ENCODE measurements at places on chromosomes 13 and 19.

DNA sequence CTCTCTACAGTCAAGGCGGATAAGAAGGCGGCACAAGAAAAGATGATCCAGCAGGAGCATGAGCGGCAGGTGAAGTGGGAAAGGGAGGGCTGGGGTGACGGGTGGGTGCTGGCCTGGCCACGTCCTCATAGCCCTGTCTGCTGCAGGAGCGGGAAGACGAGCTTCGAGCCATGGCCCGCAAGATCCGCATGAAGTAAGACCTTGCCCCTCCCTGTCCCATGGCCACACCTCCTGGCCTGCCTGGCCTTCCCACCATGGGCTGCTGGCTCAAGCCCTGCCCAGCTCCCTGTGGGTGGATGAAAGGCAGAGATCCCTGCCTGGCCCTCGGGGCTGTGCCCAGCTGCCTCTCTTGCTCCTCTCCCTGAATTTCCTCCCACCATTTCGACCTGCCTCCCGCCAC, 7.2 kb downstream of the ZNF296 start:
- no peak for DNase-seq

GRCh38 chr13:30690282-30691188, 44.8 kb upstream of the ALOX5AP start:
- DNase-seq: peak; percentile 25

GRCh38 chr19:6817179-6817578, 44.7 kb downstream of the VAV1 start:
- no peak for DNase-seq

DNA sequence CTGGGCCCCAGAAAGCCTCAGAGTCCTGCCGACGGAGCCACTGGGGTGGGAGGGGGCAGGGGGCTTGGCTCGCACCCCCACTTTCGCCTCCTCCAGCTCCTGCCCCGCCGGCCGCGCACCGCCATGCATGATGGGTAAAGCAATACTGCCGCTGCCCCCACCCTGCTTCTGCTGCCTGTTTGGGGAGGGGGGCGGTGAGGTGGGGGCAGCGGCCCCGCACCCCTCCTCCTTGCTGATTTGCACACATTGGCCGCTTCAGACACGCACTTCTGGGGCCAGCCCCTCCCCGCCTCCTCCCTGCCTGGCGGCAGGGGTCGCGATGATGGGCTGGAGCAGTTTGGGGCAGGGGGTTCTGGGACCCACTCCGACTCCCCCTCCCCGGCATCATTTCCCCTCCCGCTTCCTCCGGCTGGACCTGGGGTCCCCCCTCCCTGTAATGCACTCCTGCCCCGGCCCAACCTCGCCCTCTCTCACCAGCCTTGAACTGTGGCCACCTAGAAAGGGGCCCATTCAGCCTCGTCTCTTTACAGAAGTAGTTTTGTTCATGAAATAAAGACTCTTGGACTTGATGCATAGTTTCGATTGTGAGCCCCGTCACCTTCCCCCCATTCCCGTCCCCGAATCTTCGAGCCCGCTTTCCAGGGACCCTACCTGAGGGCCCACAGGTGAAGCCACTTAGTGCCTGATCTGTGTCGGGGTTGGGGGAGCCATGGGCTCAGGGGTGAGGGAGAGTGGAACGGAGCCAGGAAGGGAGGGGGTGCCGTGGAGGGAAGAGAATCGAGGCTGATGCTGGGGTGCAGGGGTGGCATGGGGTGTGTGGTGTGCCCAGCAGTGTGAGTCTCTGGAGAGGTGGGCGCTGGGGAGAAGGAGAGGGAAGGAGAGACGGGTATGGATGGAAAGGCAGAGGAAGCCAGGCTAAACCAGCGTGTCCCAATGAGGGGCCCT, 1.4 kb upstream of the HPN start:
- peak; percentile 31 for DNase-seq

DNA sequence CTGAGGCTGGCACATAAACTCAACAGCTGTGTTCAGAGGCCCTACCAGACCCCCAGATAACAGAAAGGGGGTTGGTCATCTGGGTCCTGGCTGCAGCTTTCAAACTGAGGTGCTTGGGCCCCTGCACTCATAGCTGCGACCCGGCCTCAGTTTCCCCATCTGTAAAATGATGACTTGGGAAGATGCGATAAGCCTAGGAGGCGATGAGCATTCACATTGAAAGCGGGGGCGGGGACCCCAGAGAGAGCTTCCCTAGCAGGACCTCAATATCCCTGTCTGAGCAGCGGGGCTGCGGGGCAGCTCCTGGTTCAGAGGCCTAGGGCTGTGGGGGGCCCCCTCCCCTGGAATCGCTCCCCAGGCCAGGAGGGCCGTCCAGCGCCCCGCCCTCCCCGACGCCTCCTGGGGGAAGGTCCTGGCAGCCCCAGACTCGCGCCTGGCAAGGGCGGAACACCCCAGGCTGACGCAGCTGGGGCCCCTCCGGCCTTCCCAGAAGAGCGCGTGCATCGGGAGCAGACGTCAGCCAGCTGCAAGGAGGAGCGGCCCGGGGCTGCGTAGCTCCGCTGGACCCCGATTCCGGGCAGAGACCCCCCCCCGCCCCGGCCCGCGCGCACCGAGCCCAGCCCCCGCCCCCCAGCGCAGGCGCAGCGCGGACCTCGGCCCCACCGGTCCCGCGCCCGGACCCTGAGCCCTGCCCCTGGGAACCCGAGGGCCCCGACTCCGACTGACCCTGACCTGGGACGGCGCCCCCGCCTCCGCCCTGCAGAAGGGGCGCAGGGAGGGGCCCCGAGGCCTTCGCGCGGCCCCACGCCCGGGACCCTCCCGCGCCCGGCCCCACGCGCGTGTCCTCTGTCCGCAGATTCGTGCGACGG, 3.5 kb downstream of the FSTL3 start:
- peak; percentile 46 for DNase-seq

- no peak for DNase-seq
Observed at GRCh38 chr13:98782654-98783053, 30.2 kb upstream of the SLC15A1 start.

GRCh38 chr13:62613819-62614218, 1198.2 kb upstream of the PCDH20 start:
- DNase-seq: no peak

DNA sequence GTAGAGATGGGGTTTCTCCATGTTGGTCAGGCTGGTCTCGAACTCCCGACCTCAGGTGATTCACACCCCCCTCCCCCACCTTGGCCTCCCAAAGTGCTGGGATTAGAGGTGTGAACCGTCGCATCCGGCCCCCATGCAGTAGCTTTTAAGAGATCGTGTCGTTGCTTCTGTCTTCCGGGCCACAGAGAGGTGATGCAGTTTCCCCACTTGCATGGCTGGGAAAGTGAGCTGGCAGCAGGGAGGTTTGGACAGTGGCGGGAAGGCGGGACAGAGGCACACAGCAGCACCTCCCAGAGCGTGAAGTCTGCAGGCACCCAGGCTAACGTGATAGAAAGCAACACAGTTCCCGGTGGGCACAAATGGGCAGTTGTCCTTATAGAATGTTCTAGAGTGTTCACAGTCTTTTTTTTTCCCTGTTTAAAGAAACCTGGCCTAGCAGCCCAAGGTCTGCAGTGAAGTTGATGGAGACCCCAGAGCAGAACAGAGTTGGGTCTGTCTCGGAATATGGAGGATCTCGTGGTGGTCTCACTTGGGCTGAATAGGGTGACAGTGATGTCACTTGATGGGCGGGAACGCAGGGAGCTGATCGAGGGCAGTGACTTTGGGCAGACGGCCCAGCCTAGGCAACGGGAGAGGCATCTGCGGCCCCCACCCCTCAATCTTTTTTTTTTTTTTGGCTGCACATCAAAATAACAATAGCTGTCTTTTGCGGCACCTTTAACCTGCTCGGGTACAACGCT, 4.9 kb downstream of the UHRF1 start:
- peak; percentile 39 for DNase-seq

DNA sequence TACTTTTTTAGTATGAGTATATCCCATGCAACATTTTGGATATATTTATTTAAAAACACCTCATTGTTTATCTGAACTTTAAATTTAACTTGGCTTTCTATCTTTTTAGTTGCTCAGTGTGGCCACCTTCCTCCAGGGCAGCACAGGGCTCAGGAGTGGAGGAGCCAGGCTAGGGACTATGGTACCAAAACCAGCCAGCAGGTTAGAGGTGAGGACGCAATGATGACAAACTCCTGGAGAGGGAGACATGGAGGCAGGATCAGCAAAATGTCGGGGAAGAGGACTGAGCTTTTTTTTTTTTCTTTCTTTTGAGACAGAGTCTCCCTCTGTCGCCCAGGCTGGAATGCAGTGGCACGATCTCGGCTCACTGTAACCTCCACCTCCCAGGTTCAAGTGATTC, 29.6 kb upstream of the CALM3 start:
- peak; percentile 12 for DNase-seq

- no peak for DNase-seq
Observed at GRCh38 chr13:110872034-110872767, 42.7 kb downstream of the ANKRD10 start.

GRCh38 chr19:58154287-58154678, 3.7 kb upstream of the ZNF329 start:
- DNase-seq: peak; percentile 2

DNA sequence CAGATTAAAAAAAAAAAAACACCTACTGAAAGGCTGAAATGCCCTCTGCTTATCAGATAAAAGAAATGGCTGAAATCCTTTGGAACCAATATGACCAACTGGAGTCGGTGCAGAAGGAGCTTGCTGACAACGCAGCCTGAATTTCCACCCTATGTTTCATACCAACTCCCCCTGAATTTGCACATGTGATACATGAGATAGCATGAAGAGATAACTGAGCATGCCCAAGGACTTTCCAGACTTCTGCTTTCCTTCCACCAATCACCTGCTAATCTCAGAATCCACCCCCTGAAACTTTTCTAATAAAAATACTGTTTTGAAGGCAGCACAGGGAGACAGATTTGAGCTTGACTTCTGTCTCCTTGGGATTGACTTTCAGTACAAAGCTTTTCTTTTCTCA, 32.2 kb upstream of the WDFY2 start:
- DNase-seq: no peak

DNA sequence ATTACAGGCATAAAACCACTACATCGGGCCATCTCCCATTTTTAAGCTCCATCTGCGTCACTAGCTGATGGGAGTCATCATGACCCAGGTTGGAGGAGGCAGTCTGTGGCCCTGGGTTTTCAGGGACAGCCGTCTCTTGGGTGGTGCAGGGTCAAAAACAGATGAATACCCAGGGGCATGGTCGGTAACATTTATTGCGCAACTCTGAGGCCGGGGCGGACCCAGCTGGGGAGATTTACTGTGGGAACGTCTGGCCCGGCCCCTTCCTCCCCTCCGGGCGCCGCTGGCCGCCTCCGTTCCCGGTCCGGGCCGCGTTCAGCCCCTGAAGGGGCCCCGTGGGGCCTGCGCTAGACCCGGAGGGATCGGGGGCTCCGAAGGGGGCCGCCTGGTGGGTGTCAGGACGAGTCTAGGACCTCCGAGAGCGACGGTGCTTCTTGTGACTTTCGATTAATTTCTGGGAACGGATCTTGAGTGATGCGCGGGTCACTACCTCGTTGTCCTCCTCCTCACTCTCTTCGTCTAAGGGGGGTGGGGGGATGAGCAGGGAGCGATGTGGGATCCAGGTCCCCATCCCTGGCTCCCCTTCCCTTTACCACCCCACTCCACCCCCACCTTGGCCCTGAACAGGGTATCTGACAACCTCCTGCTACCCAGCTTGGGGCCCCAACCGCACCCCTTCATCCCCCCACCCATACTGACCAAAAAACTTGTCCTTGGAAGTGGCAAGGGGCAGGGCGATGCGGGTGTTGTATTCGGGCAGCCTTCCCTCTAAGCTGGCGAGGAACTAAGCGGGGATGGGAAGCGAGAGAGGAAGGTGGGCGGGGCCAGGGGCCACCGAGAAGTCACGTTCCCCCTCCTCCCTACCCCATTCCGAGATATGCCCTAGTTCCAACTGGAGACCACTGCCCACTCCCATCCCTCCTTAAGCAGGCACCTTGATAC, 1.6 kb upstream of the RGL3 start:
- DNase-seq: peak; percentile 24

GRCh38 chr13:65508338-65508737, 1721.8 kb downstream of the PCDH9 start:
- DNase-seq: no peak

- no peak for DNase-seq
Observed at GRCh38 chr13:90547272-90547790, 800.2 kb upstream of the MIR17HG start.

GRCh38 chr13:41028051-41028450, 8.9 kb upstream of the ELF1 start:
- no peak for DNase-seq

DNA sequence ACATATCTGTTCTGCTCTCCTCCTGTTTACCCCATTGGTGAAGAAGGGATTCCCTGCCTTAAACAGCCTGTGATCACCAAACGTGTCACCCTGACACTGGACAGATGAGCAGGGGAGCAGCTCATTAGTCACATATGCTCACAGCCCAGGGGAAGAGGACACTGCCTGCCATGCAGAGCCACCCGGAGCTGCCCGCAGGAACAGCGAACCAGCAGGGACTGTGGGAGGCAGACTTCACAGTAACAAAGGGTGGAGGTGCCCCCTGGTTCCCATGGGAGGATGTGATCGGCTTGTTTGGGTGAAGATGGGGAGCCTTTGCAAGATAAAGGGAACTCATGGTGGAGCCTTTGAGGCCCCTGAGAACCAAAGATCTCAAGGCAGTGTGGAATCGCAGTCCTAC, 88.6 kb upstream of the FARP1 start:
- no peak for DNase-seq

- peak; percentile 86 for DNase-seq
Observed at GRCh38 chr19:40806423-40807146, 7.6 kb downstream of the EGLN2 start.

DNA sequence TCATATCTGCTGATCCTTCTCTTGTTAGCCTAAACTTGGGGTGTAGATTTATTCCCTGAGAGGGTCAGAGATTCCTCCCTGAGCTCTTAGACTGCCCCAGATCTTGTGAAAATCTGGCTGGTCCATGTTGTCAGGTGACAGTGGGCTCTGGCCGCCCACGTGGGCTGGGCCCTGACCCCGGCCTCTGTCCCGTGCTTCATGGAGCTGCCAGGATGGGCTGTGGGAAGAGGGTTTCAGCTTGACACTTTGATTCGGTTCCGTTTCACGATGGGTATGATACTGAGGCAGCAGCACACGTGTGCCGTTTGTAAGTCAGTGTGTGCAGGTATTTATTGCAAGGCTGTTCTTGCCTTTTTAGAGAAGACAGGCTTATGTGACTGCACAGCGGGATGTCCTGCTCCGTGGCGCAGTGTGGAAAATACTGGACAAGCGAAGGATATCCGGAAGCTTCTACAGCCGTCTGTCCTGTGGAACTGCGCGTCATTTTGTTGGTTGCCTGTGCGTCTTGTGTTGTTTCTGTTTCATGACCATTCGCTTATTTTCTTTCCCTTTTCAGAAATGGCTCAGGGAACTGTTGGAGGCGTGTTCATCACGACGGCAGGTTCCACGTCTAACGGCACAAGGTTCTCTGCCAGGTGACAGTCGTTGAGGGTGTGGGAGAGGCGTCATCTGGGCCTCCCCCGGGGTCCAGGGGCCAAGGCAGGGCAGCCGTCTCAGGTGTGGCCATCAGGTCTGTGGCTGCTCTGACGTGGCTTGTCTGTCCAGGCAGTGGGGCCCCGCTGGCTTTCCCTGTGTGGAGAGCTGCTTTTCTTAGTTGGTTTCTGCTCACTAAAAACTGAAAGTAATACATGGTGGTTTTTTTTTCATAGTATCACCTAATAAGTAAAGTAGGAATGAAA, 20.5 kb downstream of the ATP4B start:
- no peak for DNase-seq

- no peak for DNase-seq
Observed at GRCh38 chr19:23558541-23558940, 128.5 kb downstream of the ZNF675 start.

- DNase-seq: no peak
Observed at GRCh38 chr19:7692417-7693088, 9.4 kb downstream of the FCER2 start.
